ENCODE measurements at places on chromosomes 2 and 18.
A peak's percentile ranks its signal among the peaks of the same experiment; 100 is the strongest.

- no peak for DNase-seq
Measured at GRCh38 chr2:53715568-53715967, 52.0 kb upstream of the CHAC2 start.

DNA sequence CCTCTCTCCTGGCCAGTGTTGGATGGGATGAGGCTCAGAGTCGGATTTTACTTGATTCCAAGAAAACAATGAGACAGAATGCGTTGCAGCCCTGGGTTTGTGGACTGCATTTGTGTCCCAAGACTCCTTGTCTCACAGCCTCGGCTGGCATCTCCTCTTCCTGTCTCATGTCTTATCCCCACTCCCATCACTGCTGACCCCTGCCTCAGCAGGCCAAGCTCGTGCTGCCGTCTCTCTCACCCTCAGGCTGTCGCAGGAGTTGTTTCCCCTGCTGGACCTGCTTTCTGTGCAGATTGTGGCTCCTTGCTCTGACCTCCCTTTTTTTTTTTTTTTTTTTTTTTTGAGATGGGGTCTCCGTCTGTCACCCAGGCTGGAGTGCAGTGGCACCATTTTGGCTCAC lies 70.2 kb upstream of the RALBP1 start:
- no peak for DNase-seq

- no peak for DNase-seq
Measured at GRCh38 chr2:30776831-30777635, 30.2 kb downstream of the CAPN13 start.

DNA sequence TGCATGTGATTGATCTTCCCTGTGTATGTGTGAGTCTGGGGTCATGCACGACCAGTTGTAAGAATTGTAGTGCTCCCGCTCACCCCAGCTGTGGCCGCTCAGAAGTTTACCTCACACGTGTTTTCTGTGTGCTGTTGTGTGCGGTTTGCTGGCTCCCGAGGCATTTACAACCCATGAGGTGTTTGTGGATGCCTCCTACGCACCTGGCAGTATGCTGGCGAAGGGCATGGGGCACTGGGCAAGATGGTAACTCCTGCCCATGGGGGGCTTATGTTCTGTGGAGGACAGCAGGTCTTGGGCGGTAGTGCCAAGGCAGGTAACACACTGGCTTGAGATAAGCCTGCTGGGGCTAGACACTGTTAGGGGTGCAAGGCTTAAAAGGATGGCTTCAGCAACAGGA lies 102.6 kb upstream of the HS6ST1 start:
- peak; percentile 3 for DNase-seq

DNA sequence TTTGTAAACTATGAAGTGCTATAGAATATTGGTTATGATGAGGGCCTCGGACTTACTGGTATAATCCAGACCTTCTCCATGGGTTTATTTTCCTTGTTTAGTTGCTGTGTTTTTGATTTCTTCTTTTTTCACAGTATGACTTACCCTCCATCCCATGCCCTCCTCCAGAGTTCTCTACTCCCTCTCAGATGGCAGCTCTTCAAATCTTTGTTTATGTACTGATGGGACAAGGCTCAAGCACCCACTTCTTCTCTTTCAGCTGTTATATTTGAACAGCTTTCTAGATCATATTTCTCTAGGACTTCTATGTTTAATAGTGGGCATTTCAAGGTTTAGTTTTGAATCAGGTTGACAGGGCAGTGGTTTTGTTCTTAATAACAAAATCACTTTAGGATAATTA lies 43.9 kb downstream of the CLIP4 start:
- no peak for DNase-seq
